ENCODE measurements at places on chromosomes 12 and 14.

DNA sequence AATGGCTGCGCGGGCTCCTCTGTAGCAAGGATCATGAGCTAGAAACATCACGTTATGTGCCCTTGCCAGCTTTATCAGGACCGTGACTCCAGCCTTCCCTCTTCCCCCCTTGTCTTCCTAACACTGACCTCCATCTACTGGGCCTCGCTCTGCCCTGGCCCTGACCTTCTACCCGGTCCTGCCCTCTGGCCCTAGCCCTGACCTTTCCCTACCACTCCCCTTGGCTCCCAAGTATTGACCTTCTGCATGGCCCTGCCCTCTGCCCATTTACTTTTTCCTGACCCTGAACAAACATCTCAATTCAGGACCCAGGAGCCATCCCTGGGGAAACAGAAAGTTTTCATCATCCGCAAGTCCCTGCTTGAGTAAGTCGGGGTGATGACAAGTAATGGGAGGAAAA lies 2.0 kb downstream of the SOAT2 start:
- DNase-seq = no peak

DNA sequence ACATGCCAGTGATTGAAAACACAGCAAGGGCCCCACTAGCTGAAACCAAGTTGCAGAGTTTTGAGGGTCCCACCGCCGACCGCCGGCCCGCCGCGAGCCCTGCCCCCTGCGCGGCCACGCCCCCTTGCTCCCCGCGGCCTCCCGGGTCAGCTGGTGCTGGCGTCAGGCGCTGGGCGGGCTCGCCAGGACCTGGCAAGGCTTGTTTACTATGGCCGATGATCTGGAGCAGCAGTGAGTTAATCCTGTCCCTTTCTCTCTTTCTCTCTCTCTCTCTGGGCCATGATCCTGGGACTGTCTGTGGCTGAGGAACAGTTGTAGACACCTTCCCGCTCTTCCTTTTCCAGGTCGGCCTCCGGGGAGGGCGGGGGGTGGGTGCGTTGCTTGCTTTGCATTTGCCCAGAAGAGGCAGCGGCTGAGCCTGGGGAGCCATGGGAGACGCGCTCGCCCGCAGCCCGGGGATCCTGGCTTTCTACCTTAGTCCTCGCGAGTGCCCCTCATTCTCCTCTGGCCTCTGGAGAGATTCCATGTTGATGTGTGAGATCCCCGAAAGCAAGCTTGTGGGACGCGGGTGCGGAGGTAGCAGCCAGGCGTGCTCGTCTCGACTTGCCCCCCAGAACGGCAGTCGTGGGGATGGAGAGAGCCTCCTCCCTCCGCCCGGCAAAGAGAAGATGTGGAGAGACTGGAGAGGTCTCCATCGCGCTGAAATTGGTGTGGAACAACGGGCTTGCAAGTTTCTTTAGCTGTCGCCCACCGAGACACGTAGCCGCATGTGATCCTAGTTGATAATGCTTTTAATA lies at the start of gene ABHD4:
Gene ABHD4 (plus strand): TSS at position 202 of the 797 bp plus-strand sequence. CDS start 7 bp downstream, at position 209.
- DNase-seq = peak; percentile 69

GRCh38 chr12:47111392-47111778 lies 31.6 kb upstream of the AMIGO2 start:
- peak; percentile 7 for DNase-seq

DNA sequence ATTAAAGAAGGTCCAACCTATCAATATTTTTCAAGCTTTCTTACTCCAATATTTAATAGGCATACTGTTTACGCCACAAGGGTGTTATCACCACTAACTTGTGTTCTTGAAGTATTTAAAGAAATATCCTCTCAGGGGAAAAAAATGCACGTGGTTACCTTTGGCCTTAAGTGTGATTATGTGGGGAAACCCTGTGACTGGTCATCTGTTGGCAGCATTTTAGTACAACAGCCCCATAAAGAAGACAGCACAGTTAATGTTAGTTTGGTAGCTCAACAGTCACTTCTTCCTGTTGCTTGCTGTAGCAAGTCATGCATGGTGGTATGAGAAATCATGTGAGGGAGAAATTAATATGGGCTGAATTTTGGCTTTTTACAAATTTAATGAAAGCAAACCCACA lies 1021.5 kb upstream of the TMEM132C start:
- DNase-seq = no peak

GRCh38 chr12:108689314-108690190 lies 41.8 kb downstream of the CORO1C start:
- peak; percentile 31 for DNase-seq

All from CD4-positive, alpha-beta T cell treated with Interleukin-6 for 4 hours (primary cell).